ENCODE measurements at places on chromosomes 2 and 18.

GRCh38 chr2:241129086-241129871, 20.0 kb downstream of the PASK start:
- DNase-seq = no peak

GRCh38 chr2:2862386-2862785, 515.2 kb downstream of the EIPR1 start:
- no peak for DNase-seq

DNA sequence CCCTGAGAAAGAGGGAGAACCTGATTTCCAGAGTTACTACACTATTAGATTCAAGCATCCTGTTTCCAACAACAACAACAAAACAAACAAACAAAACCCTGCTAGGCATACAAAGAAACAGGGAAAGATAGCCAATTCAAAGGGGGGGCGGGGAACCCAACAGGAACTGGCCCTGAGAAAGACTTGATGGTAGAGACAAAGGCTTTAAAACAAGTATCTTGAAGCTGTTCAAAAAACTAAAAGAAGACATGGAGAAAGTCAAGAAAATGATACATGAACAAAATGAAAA, 147.1 kb downstream of the THADA start:
- no peak for DNase-seq

- DNase-seq = no peak
Observed at GRCh38 chr18:13558124-13558523, 168.2 kb downstream of the FAM210A start.

DNA sequence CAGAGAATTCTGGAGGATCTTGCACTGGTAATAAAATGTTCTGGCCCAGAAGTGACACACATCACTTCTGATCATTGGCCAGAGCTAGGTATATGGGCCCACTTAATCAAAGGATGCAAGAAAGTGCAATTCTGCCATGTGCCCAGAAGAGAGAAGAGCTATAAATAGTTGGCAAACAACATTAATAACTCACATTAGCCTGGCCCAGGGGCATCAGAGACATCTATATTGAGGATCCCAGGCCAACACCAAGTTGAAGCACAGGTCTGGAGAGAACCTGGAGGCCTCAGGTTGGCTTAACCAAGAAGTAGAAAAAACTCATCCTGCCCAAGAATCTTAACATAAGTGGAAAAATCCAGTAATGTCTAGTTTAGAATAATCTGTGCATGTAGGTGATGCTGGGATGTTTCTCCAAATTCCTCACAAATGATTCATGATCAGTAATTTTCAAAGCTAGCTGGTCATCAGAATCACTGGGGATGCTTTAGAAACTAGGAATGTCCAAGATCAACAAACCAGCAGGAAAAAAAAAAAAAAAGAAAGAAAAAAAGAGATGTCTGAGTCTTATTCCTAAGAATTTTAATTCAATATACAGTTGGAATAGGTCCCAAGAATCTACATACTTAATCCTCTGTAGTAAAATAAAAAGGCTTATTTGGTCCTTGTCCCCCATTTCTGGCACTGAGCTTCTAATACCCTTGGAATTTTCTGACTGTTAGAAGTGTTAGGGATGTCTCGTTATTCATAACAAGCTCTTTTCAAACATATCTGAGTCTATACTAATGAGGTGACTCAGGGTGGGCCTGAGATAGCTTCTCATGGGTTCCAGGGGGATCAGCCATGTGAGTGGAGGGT, 35.0 kb upstream of the EVA1A start:
- DNase-seq = no peak

- DNase-seq = no peak
Observed at GRCh38 chr18:25799231-25799630, 291.2 kb downstream of the SS18 start.

GRCh38 chr18:46754661-46755292, 2.1 kb downstream of the ST8SIA5 start:
- DNase-seq = no peak
